DMS79 treated with DMSO at 0.1 percent for 48 hours (cell line): ENCODE measurements at places on chromosomes 2 and 18.

GRCh38 chr2:147636238-147636882, 208.5 kb upstream of the ACVR2A start:
- no peak for DNase-seq

GRCh38 chr2:6937157-6937556, 19.9 kb downstream of the RNF144A start:
- DNase-seq = no peak

GRCh38 chr2:142973160-142973821, 95.8 kb downstream of the KYNU start:
- DNase-seq = no peak

- DNase-seq = no peak
Observed at GRCh38 chr2:31079665-31080064, 58.6 kb downstream of the GALNT14 start.

- no peak for DNase-seq
Observed at GRCh38 chr2:60677356-60677755, 78.7 kb upstream of the PAPOLG start.

- no peak for DNase-seq
Observed at GRCh38 chr2:10575609-10576280, 114.0 kb downstream of the NOL10 start.

- no peak for DNase-seq
Observed at GRCh38 chr18:68459968-68460367, 254.9 kb downstream of the TMX3 start.

- DNase-seq = no peak
Observed at GRCh38 chr18:68848242-68848641, 50.4 kb downstream of the CCDC102B start.

DNA sequence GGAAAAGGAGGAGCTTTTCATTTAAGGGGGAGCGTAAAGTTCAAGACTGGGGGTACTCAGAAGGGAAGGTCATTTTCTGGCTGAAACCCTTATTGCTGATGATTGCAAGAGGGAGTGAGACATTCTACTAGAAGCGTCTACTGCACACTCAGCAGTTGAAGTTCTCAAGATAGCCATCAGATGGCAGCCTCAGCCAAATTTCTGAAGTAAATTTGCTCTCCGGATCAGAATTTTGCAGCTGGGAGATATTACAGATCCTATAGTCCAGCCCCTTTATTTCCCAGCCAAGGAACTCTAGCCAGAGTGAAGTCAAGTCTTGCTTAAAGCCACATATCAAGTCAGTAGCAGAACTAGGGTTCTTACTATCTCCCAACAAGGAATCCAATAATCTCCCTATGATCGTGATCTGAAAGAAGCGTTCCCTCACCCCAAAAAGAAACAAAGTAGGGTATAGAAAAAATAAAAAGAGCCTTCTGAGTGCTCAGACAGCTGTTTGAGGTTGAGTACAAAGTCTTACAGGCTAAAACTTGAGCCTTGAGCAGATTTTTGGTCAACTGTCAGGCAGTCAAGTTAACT, 24.0 kb downstream of the RAX start:
- peak; percentile 79 for DNase-seq

GRCh38 chr2:129422028-129422427, 557.4 kb upstream of the RAB6C start:
- no peak for DNase-seq

DNA sequence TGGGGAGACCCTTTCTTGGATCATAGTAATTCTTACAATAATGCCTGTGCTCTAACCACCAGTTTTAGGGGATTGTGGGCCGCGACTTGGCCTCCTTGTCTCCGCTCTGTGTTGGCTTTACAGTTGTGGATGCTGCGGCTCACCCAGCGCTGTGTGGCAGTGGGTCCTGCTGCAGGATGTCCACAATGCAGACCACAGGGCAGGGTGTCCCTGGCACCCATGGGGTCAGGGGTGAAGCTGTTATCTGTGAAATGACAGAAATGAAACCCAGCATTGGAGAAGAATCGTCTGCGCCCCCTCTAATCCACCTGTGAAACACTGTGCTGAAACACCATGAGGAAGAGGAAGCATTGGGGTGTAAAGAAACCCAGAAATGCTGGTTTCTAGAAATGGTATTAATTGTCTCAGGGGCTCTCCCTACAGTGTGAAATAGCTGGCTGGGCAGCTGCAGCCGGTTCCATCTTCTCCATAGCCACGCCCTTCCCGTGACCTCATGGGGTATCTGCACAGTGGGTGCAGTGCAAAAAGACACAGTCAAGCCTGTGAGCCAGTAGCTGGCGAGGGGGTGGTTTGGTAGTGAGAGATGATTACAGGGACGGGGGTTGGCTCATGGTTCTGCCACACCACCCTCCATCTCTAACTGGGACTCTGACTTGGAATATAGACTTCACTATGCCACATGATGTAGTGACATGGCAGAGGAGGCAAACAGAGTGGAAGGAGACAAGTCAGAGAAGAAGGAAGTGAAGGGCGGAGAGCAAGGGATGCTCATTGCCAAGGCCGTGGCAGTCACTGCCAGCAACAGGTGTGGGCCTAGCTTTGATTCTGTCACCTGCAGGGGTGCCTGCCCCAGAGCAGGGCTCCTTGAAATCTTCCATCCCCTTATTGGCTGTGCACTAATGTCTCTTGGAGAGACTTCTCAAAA, 16.2 kb downstream of the INPP4A start:
- DNase-seq = no peak

- no peak for DNase-seq
Observed at GRCh38 chr2:171655586-171655985, 31.7 kb upstream of the DYNC1I2 start.

DNA sequence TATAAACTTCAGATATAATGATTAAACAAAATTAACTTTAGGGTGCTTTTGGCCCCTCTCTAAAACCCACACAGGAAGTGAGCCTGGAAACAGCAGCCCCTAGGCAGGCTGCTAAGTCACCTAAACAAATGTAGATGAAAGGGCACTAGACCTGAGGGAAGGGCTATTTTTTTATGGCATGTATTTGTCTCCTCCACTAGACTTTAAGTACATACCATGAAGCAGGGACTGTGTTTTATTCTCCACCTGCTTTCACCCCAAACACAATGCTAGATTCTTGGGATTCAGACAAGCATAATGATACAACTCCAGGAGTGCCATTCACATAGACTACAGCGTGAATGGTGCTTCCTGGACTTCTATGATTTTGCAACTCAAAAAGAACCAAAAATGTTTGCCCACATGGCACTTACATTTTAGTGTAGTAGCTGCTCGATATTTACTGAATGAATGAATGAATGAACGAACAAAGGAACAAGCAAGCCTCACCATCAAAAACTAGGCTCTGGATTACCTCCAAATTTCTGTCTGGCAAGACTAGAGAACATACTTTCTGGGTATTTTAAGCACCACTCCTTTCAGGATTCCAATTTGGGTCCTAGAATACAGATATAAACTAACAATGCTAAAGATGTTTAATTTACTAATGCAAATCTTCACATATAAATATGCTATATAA, 10.1 kb downstream of the ATAD2B start:
- DNase-seq = no peak

GRCh38 chr2:145845923-145846322, 1326.0 kb upstream of the ZEB2 start:
- no peak for DNase-seq

DNA sequence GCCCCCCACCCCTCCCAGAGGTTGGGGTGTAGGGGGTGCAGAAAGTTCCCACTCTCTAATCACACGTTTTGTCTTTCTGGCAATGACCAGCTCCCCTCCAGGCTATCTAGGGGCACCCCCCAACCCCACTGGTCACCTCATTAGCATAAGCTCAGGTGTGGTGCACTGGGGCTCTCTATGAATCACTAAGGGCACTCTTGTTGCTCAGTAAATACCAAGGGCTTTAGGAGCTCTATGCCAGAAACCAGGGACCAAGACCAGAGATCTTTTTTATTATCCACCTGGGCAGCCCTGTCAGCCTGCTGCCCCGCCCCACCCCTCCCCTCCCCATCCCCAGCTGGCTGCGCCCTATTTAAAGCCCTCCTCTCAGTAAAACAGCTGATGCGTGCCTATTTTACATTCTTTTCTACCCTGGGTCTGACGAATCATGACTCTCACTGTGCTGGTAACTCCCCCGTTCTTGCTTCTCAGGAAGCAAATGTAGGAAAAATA, 24.3 kb downstream of the NCK2 start:
- no peak for DNase-seq

GRCh38 chr2:85355073-85355410, 473 bp downstream of the ELMOD3 start:
- DNase-seq = no peak

DNA sequence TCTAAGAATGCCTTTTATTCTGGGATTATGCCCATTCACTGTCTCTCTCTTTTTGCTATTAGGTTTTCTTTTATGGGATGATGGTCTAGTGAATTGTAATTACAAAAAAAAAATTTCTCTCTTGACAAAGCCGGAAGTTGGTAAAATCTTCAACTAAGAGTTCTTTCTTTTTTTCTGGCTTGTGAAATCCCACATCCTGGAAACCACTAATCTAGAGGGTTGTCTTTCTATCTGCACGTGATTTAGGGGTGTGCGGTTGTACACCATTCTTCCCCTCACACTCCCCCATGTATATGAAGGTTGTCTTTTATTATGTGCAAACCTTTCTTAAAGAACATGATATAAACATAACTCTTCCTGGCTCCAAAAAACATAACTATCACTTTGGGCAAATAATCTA, 52.0 kb downstream of the GATA6 start:
- no peak for DNase-seq

DNA sequence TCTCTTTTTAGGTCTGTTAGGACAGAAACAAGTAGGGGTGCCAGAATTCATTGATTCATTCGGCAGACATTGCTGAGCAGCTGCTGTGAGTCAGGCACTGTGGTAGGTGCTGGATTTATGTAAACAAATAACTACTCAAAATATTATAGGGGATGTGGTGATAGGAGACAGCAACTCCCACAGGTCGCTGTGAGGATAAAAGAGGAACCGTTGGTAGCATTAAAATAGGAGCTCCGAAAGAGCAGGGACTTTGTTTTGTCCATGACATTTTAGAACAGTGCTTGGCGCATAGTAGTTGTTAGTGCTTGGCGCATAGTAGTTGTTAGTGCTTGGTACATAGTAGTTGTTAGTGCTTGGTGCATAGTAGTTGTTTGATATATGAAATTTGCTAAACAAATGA, 29.2 kb downstream of the ATP6V1C2 start:
- DNase-seq = no peak

DNA sequence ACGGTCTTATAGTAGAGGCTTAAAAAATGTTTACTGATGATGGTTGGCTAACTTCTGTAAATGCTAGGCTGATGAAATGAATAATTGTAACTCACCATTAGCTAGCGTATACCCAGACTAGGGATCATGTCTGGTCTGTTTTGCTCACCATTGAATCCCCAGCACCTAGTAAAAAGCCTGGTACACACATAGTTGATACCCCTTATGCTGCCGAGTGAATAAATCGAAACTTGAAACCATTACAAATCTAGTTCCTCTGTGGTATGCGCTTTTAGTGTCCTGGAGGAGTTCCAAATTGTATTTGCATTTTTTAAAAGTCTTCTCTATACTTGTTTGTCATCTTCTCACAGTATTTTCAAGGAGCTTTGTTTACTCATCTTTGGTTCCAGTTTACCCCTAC, 1.3 kb downstream of the TAF1B start:
- DNase-seq = peak; percentile 20

GRCh38 chr2:154709215-154709614, 10.7 kb downstream of the KCNJ3 start:
- no peak for DNase-seq

DNA sequence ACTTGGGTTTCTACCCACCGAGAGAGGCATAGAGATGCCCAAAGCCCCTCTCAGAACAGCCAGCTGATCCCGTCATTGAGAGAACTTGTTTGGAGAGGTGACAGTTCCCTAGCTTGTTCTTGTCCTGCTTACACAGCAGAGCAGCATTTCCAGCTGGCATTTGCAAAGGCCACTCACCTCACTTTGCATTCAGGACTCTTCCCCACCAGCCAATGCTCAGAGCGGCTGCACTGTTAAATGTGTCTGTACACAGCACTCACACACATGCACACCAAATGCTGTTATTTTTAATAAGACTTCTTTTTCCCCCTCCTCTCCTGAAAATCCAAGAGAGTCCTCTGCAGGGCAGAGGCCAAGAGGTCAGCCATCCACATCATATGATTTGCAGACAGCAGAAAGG, 104.6 kb upstream of the SLC14A2 start:
- no peak for DNase-seq

DNA sequence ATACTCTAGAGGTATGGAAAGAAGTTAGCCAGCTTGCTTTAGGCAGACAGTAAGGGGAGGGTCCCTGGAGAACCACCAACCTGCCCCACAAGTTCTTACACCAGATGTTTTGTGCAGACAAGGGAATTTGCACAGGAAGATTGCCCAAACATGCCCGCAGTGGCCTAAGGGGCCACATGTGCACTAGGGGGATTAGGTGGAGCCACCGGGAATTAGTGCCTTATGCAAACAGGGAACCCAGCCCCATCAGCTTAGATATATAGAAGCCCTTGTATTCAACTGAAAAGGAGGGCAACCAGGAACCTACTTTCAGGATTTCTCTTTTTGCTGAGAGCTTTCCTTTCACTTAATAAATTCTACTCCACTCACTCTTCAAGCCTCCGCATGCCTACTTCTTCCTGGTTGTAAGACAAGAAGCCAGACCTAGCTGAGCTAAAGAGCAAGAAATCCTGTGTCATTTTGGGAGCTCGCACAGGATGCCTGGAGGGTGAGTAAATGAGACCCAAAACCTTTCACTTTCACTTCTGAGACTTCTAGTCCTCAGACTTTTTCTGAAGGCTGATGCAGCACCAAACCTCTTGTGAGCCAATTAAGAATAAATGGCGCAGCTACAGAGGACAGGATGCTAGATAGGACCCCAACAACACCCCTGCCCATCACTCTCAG, 146.3 kb downstream of the GCA start:
- no peak for DNase-seq

DNA sequence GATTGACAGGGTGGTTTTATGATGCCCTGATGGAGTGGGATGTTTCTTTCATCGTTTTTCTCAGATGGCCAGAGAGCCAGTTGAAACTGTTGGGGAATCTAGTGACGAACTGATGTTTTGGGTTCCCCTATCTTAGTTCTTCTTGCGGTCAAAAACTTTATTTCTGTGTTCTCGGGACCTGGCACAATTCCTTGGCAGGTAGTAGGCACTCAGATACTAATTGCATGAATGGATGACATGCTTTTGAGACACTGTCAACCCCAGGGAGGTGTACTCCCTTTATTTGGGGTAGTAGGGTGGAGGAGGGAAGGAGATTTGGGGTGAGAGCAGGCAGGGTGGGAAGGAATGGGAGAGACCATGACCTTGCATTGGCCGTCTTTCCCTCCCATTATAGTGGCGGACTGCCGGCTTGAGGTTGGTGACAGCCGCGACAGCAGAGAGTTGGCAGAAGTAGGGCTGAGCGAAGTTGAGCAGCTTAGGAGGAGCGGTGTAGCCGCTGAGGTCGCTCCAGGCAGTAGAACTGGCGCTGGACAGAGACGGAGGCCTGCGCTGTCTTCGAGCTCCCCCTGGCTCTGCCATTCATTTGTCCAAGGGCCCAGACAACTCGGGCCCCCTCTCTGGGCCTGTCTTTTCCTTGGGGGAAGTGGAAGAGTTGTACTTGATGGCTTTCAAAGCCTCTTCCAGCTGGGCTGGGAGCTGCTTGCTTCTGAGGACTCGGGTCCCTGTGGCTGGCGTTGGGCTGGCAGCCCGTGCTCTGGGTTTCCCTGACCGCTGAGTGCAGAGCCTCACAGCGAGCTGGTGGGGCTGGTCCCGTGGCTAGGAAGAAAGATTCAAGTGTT, 2.6 kb downstream of the TET3 start:
- no peak for DNase-seq

GRCh38 chr2:149021271-149021719, 17.2 kb upstream of the LYPD6B start:
- DNase-seq = no peak

GRCh38 chr2:76393356-76393755, 682.6 kb upstream of the GCFC2 start:
- no peak for DNase-seq

GRCh38 chr2:113172721-113173541, 840 bp upstream of the PSD4 start:
- DNase-seq = no peak
